ENCODE measurements at places on chromosomes 2 and 18.

DNA sequence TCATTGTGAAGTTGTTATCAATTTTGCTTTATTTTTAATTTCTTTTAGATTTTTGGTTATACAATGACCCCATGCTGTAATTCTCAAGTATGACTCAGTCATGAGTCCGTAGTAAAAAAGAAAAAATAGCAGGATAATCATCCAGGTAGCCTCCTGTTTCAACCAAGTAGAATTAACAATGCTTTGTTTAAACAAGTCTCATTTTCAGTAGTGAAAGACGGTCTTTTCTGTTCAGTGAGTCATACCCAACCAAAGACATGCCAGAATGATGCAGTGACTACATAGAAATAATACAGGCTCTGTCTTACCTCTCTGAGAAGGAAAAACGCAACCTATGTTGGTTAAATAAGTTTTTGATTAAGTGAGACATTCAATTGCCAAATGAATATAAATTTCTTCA is 67.8 kb upstream of the DSC1 start:
- no peak for DNase-seq

DNA sequence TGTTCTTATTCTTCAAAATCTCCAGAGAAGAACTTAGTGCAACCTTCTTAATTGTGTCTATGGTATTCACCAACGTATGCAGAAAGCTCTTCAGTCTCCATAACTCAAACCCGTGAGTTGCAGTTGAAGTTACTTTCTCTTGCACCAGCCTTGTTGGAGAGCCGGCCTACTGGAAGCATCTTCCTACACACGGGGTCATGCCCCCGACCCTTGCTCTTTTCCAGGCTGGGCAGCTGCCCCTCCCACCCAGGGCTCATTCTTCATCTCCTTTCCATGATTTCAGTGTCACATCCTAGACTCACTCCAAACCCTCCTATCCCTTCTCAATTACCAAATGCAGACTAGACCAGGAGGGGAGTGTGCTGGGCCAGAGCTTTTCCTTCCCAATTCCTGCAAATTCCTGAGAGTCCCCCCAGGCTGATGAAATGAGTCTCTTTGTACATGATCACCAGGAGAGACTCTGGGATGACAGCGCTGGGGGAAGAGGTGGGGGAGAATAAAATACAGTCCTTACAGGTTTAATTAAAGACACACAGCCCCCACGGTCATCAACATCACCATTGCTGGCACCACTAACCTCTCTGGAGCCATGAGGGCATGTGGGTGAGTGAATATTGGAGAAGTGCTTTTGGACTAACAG is 75.3 kb downstream of the COLEC12 start:
- DNase-seq = no peak

- no peak for DNase-seq
These were observed 70.6 kb upstream of the PPM1B start for GRCh38 chr2:44098050-44098449.

- peak; percentile 42 for DNase-seq
These were observed 292.1 kb upstream of the NRXN1 start for GRCh38 chr2:51324051-51324450.

Measured in HAP-1 (cell line).